ENCODE measurements at places on chromosomes 3 and 15.

DNA sequence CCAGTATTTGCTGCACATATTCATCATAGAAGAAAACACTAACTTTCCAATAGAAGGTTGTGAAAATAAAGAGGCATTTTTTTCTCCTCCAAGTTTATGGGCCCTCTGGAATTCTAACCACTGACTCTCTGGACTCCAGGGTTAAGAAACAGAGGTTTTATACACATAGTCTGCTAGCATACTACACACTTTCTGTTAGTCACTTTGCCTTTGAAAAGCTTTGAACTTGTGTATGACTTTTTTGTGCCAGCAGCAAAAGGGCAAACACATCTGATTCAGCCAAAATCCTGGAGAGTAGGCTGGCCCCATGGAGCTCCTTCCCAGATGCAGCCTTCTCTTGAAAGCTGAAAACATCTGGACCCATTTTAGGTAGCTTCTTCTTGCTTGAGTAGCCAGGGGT, 6.2 kb downstream of the ZIC4 start:
- DNase-seq, result no peak

DNA sequence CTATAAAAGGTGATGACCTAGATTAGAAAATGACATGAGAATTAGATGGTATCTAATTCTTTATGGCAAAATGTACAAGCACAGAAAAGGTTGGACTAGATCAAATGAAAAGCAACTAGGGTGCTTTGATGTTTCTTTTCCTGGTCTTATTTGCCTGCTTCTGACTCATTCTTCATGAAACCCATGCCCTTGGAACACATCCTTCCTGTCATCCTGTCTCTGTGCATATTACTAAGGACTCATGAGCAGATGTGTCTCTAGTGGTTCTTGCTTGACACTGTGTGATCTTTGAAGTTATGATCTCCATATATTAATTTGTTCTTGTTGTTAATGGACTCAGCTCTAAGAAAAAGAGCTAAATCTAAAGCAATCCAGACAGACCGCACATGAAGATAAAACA, 314.0 kb downstream of the ERC2 start:
- DNase-seq, result no peak

- DNase-seq, result no peak
Measured at GRCh38 chr15:99662903-99663302, 70.3 kb downstream of the LYSMD4 start.

DNA sequence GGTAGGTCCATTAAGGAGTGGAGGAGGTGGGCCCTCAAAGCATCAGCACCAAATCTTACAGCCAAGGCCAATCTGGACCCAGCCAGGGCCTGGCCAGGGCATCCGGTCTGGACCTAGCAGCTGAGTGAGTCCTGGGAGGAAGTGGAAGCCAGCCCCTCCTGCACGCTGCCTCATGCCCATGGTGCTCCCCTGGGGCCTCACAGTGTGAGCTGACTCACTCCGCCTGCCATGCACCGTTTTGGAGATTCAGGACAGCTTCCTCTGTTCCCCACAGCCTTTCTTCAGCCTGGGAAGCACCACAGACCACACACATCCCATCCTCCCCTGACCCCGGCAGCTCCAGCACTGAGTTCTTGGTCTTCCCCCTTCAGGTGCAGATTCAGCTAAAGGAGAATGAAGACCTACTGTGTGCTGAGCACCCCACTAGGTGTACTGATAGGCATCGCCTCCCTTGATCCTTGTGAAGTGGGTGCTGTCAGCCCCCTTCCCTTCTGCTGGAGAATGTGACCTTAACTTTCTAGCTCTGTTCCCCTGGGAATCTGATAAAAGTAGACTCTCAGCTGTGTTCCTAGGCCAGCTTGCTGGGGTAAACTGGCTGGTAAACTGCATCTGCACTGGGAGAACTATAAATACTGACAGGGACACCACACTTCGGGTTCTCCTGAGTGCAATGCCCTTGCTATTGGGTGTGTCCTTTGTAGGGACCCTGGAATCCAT, 36.8 kb upstream of the SEC13 start:
- DNase-seq, result no peak

- DNase-seq, result no peak
Measured at GRCh38 chr15:60374628-60375081, 23.1 kb downstream of the ANXA2 start.

GRCh38 chr3:81967393-81967792, 205.9 kb upstream of the GBE1 start:
- no peak for DNase-seq

DNA sequence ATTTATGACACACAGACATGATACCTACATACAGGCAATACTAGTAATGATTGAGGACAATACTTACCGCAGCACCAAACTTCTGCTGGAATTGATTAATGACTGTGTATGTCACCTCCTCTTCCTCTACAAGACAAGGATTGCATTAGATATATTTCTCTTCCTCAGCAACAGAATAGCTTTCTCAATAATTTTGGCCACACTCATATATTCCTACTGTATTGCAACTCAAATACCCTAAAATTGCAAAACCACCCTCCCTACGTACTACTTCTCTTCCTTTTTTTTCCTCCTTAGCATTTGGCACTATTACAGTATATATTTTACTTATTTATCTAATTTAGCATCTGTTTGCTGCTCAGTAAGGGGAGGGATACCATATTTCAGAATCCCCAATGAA, 14.8 kb downstream of the EXD1 start:
- DNase-seq, result no peak

DNA sequence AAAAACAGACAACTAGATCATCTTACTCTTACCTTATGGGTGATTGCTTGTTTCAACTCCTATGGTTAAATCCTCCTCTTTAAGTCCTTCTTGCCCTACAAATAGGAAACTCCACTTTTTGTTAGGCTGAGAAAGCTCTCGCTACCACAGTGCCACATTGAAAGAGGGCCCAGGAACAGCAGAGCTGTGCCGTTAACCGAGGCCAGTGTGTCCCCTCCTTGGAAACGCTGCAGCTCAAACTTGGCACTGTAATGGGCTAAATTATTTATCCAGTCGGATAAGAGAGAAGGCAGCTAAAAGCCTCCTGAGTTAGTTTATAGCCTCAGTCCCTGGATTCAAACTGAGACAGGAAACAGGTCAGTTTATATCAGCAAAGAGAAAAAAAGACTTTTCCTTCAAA, 46.1 kb downstream of the KBTBD12 start:
- no peak for DNase-seq

DNA sequence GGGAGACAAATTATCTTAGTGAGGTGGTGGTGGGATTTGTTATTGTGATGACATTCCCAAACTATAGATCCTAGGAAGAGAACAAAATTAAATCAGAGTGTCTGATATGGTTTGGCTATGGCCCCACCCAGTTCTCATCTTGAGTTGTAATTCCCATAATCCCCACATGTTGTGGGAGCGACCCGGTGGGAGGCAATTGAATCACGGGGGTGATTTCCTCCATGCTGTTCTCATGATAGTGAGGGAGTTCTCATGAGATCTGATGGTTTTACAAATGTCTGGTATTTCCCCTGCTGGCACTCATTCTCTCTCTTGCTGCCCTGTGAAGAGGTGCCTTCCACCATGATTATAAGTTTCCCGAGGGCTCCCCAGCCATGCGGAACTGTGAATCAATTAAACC, 62.0 kb downstream of the RPL22L1 start:
- DNase-seq, result no peak

DNA sequence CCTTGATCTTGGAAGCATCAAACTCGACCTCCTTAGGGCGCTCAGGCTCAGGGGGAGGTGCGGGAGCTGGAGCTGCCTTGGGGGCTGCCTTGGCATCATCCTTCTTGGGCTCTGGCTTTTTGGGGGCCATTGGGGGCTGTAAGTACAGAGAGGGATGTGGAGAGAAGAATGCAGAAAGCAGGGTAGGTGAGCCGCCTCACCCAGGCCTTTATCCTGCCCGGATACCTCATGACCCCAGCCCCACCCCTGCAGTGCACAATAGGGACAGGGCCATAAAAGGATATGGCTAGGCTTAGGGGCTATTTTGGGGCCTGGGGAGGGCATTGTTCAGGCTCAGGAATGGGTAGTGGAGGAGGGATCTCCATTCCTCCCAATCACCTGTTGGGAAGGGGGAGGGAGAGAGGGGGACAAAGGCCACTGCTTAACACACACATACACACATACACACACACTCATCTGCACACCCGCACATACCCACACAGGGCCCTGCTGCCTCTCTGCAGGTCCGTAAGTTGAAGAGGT, at the start of gene MYL3:
Gene MYL3 (minus strand): TSS at position 184 of the 522 bp plus-strand sequence. CDS start 54 bp downstream, at position 130.
- no peak for DNase-seq

- DNase-seq, result no peak
Measured at GRCh38 chr3:177478170-177478867, 281.0 kb upstream of the TBL1XR1 start.

- DNase-seq, result no peak
Measured at GRCh38 chr3:184327171-184327570, 10.2 kb upstream of the FAM131A start.

GRCh38 chr3:106534206-106534605, 665.4 kb upstream of the CBLB start:
- peak; percentile 30 for DNase-seq

DNA sequence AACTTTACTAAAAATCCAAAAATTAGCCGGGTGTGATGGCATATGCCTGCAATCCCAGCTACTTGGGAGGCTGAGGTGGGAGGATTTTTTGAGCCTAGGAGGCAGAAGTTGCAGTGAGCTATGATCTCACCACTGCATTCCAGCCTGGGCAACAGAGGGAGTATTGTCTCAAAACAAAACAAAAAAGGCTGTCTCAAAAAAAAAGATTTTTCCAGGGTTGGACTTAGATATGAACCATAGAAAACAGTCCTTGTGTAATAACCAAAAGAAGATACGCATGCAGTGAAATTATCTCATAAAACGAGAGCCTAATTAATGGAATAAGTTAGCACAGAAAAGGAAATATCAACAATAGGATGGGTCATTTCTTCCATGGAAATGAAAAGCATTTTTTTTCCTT, 320.4 kb upstream of the RASGRP1 start:
- DNase-seq, result no peak

- DNase-seq, result no peak
Measured at GRCh38 chr15:40926659-40927494, 2.3 kb upstream of the DLL4 start.

DNA sequence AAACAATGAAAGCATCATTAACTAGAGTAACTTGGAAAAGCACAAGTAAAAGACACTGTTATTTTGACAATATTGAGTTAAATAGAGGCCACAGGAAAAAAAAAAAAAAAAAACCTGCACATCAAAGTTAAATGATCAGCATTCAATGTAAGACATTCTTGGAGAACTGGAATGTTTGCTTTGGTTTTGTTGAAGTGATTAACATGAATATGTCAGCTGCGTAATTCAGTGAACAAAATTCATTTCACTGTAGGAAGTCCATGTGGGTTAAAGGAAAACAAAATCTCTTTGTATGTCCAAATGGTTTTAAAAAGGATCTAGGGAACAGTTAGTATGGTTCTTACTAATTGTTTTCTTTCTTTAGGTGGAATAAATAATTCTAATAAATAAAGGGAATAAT, 252.8 kb upstream of the CNTN6 start:
- DNase-seq, result no peak

DNA sequence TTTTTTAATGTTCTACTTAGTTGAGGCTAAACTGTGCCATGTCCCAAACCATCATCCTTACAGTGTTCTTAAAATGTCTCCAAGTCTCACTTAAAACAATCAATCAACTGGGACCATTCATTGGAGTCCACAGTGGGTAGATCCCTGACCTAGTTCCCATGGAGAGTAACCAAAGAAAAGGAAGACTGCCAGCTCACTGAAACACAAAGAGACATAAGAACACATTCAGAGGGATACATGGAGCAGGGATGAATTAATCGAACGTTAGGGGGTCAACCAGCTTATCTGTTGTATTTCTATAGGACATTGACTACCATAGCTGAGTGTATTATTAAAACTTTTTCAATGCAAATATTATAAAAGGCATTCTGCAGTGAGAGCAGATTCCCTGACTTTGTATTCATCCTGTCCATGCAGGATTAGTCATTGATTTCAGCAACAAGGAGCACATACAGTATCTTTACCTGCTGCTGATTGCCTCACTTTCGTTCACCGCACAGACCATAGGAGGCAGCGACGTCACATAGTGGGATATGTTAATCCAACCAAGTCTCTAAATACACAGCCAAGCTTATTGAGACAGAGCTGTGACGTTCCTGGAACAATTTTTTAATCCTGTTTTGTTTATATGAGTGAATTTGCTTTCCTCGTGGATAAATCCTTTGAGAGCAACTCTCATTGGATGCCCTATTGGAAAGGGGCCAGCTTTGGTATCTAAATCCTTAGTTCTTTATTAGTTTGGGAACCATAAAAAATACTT, 364.9 kb upstream of the RBMS3 start:
- DNase-seq, result no peak

GRCh38 chr3:52915294-52915693, 17.9 kb upstream of the STIMATE start:
- no peak for DNase-seq

DNA sequence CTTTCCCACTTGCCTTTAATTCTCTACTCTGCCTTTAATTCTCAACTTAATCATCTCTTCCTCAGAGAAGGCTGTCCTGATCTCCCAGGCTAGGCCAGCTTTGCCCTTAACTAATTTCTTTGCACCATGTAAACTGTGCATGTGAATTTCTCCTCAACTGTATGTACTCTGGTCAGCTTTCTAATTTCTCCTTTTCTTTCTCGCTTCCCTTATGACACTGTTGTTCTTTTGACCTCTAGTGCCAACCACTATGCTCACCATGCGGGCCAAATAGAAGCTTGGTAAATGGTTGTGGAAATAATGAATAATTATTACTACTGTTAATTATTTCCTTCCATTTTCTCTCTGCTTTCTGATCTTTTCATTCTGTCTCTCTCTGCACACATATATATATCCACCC, 269.0 kb upstream of the CRBN start:
- DNase-seq, result no peak

- DNase-seq, result no peak
Measured at GRCh38 chr3:162525771-162526170, 1029.2 kb downstream of the OTOL1 start.

DNA sequence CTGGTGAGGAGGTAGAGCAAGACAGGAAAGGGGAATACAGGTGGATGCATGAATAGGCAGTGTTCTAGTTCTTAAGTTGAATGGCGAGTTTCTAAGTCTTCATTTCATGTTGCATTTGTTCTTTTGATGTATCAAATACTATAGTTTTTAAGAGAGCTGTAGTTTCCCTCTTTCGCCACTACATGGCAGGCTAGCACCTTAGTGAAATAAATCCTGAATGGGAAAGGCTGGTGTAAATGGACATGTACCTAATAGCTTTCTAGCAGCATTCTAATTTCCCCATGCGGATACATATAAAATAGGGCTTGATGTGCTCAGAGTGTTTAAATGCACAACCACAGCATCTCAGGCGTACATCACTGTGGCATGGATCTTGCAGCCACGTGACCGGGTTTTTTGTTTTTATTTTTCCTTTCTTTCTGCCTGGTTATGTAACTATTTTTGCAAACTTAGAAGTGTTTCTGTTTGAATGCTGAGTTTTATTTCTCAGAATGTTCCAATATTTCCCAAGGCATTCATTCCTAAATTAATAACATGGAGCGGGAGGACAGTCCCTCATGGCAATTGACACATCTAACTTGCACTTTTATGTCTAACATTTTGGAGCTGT, 23.5 kb upstream of the CLN6 start:
- no peak for DNase-seq

- no peak for DNase-seq
Measured at GRCh38 chr3:99502871-99503270, 135.5 kb upstream of the COL8A1 start.

GRCh38 chr3:7392206-7392605, 531.3 kb downstream of the GRM7 start:
- DNase-seq, result no peak
